ENCODE measurements at places on chromosomes 1 and 21.

DNA sequence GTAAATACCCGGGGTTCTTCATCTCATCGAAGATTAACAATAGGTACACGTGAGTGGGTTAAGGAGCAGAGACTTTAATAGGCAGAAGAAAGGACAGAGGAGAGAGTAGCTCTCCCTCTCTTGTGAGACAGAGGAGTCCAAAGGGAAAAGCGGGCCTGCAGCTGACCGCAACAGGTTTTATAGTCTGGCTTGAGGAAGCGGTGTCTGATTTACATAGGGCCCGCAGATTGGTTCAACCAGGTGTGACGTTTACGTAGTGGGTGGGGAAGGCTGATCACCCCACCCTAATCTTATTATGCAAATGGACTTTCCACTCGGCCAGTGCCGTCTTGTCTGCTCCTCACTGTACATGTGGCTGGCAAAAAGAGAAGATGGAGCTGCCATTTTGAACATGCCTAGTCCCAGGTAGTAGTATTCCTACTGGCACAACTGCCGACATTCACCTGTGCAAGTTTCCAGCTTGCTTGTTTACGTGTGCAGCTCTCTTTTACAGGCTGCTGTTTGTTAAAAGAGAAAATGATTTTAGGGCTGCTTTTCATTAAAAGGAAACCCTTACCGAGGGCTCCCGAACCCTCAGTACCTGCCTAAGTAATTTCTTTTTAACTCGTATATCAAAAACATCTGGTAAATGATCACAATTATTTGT lies 10.6 kb downstream of the CDC14A start:
- DNase-seq: no peak

DNA sequence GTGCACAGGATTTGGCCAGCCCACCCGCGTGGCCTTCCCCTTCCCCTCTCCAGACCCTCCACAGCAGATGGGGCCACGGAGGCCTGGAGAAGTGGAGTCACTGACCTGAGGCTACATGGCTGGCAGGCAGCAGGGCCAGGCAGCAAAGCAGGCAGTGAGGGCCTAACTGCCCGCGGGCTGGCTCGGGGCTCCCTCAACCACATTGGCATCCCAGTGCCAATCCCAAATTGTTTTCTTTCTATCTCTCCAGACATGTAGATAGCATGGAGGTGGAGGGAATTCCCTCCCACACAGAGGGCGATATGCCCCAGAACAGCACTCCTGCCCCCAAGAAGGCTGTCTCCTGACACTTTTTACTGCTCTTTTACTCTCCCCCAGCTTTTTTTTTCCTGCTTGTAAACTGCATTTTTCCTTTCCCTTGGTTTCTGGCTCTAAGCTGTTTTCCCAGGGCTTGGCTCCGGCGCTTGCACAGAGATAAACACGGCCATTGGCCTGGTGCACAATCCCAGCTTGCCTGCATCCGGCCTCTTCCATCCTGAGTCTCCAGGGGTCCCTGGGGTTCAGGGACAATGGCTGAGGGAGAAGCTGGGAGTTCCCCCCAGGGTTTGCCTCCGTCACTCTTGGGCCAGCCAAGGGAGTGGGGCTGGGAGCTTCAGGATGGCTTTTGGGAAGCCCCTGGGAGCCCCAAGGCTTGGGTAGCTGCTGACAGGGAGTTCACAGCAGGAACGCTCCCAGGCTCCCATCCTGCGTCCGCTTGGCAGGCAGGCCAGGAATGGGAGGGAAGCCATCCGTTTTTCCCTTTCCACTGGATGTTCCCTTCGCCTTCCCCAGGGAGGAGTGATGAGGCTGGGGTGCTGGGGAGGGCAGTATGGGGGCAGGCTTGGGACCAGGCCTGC lies 7.0 kb downstream of the EPHX1 start:
- no peak for DNase-seq

DNA sequence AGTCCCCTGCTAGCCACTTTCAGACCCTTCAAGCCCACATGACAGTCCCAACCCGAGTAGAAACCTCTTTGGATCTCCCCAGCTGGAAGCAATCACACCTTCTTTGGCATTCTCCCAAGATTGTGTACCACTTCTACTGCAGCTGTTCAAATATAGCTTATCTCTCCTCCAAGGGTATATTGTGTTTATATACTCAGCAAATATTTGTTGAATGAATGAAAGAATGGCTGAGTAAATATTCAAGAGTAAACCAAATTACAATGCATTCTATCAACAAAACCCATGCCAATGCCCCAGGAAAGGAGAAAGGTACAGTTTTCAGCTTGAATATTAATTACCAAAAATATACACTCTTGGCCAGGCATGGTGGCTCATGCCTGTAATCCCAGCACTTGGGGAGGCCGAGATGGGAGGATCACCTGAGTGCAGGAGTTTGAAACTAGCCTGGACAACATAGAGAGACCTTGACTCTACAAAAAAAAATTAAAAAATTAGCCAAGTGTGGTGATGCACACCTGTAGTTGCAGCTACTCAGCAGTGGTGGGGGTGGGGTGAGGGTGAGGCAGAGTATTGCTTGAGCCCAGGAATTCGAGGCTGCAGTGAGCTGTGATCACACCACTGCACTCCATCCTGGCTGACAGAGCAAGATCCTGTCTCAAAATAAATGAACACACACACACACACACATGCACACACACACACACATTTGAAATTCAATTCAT lies 68.5 kb downstream of the NIBAN1 start:
- DNase-seq: no peak

- DNase-seq: no peak
Measured at GRCh38 chr1:36739703-36740289, 257.1 kb upstream of the CSF3R start.

GRCh38 chr21:34690041-34690792 lies 21.4 kb downstream of the CLIC6 start:
- DNase-seq: no peak

DNA sequence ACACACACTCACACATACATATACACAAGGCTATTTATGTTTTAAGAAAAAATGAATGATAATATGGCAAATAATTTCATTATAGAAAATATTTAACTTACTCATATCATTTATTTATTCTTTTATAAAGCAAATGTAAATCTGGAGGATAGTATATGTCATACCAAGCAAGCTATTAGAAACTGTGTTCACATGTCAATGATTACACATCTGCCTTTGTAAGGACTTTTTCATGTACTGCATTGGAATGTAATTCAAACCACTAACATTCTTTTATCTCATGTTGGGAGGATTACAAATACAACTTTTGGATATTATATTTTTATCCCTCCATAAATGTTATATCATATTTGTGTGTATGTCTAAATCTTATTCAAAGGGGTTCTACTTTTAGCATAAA lies 1887.4 kb downstream of the NCAM2 start:
- DNase-seq: no peak

DNA sequence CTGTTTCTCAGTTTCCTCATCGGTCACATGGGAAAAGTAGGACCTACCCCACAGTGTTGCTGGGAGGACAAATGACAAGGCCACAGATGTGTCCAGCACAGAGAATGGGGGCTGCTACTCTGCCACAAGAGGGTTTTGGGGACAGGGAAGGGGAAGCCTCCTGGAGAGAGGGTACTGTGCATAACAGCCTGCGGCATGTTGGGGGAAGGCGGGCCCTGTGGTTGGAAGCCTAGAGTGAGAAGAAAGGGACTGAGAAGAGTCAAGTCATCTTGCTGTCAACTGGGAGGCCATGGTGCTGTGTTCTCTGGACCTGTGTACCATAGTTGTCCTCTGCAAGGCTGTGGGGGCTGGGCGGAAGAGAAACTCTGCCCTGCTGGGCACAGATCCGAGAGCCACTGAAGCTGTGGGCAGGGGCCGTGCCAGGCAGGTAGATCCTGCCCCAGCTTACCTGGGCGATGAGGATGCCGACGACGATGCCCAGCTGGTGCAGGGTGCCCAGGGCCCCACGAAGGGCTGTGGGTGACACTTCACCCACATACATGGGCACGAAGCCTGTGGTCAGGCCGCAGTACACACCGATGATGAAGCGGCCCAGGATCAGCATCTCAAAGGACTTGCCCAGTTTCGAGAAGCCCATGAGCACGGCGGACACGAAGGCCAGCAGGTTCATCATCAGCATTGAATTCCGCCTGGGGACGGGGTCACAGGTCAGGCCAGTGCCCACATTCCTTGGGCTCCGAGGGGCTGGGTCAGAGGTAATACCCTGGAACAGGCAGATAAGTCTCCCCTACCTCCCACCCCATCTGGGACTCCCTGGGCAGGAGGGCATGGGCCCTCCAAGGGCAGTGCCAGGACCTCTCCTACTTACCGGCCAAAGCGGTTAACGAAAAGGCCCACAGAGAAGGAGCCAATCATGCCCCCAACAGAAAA lies 28.2 kb downstream of the SLC2A1 start:
- DNase-seq: no peak

DNA sequence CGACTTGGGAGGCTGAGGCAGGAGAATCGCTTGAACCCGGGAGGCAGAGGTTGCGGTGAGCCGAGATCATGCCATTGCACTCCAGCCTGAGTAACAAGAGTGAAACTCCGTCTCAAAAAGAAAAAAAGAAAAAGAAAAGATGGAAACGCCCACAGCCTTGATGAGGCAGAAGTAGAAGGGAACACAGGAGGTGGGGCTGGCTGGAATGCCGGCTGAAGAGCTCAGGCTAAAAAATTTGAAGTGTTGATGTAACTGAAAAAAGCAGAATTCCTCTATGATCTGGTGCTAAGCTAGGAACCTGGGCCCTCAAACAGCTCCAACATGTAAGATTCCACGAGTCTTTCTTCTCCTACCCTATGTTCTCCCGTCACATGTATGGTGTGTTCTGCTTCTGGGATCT lies 53.6 kb downstream of the SLC66A1 start:
- no peak for DNase-seq

DNA sequence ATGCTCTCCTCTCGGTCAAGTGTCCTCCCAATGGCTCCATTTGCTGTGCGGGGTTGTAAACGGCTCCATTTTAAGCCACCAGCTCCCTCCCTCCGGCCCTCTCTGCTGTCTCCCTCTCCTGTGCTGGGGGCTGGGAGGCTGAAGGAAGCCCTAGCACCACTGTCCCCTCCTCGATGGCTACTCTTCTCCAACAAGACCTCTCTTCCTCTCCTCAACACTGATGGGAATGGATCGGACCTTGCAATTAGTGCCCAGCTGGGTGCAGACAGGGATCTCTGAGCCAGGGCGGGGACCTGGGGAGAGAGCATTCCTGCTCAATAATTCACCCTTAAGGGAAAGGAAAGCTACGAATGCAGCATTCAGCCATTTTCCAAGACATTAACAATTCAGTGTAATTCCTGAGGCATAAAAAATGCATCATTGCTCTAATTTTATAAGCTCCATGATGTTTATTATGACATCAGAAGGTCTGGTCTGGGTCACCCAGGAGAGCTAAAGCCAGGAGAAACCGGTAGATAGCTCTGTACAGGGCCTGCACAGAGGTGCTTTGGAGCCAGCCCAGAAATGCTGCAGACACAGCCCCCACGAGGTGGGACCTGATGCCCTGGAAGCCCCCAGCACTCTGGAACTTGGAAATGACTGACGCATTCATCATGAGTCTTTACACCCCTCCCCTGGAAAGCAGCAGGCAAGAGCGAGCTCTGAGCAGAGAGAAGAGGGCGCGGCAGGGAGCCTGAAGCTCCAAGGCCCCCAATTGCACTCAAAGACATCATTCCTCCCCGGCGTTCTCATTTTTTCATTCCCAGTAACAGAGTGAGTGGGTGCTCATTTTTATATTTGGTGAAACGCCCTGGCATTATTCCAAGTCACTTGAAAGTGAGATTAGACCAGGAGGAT lies 76.2 kb upstream of the VAMP3 start:
- DNase-seq: no peak

GRCh38 chr1:151175863-151176262 lies at the start of gene TMOD4:
Gene TMOD4, minus strand, starts transcription at chr1:151175981. Its CDS starts 1,106 bp downstream, at chr1:151174875.
- DNase-seq: no peak

GRCh38 chr1:19469004-19469403 lies 16.3 kb downstream of the CAPZB start:
- no peak for DNase-seq

GRCh38 chr1:112267929-112268328 lies 128.1 kb upstream of the CTTNBP2NL start:
- DNase-seq: no peak

- no peak for DNase-seq
Measured at GRCh38 chr1:31401241-31401640, 11.8 kb upstream of the SERINC2 start.

DNA sequence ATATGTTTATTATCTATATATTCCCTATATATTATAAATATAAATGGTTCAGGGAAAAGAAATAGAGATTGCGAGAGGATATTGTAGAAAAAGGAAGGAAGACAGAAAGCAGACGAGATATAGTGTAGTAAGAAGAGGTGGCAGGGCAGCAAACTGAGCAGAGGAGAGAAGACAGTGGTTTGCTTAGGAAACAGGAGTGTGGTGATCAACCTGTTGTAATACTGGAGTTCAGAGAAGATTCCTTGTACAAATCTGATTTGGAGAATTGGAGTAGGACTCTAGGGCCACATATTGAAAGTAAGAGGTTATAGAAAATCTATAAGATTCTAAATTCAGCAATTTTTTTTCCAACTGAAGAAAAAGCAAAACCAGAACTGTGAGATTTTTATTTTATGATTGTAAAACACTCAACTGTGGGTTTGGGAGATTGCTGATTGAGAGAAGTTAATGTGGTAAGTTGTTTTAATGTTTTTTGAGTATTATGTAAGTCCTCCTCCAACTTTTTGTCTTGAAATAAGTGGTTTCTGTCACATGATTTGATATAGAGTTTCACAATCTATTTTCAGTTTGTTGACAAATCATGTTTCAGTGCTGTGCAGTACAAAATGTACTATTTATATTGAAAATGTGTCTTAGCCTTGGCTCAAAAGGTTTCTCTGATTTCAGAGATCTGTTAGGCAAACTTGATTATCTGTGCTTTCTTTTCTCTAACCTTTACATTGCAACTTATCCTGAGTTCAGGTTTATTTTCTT lies 9.6 kb upstream of the AMY2B start:
- DNase-seq: no peak

DNA sequence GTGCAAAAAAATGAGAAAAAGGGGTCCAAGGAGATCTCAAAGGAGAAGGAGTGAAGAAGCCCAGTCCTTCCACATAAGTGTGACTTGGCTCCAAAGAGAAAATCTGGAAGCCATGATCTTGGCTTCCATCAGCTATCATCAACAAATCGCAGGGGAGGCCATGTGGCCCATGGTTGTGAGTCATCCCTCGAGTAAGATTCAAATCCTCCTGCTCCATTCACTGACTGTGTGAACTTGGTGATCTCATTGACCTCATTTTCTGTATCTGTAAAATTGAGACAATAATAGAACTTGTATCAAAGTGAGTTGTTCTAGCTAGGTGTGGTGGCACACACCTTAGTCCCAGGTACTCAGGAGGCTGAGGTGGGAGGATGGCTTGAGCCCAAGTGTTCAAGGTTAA lies 79.1 kb upstream of the OLIG2 start:
- DNase-seq: no peak

Measured in brain pericyte (primary cell).